ENCODE measurements at places on chromosomes 6 and 20.

- peak; percentile 67 for DNase-seq
Observed at GRCh38 chr6:34196116-34196832, 40.4 kb upstream of the HMGA1 start.

GRCh38 chr6:167803816-167804215 is 22.9 kb upstream of the AFDN start:
- no peak for DNase-seq

DNA sequence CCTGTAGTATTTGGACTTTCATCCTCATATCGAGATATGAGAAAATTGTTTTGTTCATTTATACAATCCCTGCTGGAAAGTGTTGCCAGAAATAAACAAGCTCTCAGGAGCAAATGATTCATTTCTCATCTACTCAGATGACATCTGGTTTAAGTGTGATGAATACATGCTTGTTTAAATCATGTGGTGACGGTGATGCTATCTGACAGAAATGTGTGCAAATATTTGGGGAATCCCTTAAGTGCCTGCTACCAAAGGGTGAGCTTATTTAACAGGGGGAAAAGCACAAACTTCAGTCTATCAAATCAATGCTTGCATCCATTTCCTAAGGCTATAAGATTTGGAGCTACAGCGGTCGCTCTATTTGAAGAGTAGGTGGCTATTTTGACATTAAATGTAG is 368.3 kb upstream of the SASH1 start:
- DNase-seq, result peak; percentile 74

- DNase-seq, result no peak
Observed at GRCh38 chr6:21648475-21649050, 55.0 kb downstream of the SOX4 start.

- no peak for DNase-seq
Observed at GRCh38 chr6:7234547-7234946, 78.5 kb downstream of the SSR1 start.

DNA sequence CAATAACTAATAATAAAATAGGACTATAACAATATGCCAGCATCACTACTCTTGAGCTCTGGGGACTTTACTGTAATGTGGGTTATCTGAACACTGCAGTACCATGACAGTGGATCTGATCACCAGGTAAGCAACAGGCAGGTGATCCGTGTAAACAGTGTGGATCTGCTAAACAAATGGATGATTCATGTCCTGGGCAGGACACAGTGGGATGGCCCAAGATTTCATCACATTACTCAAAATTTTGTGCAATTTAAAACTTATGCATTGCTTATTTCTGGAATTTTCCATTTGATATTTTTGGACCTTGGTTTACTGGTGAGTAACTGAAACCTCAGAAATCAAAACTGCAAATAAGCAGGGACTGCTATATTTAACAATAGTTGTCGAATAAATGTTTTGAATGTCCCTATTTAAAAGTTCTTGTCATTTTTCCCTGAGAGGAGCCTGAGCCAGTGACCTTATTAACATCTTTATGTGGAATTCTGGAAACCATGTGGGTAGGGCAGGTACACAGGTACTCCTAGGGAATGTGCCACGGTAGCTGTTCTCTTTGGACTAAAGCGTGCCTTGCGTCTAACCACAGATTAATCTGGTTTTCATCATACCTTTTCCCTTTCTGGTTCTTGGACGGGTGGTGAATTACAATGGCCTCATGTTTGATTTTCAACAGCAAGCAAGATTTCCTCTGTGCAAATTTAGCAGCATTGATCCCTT is 214.5 kb upstream of the SASH1 start:
- DNase-seq, result no peak

DNA sequence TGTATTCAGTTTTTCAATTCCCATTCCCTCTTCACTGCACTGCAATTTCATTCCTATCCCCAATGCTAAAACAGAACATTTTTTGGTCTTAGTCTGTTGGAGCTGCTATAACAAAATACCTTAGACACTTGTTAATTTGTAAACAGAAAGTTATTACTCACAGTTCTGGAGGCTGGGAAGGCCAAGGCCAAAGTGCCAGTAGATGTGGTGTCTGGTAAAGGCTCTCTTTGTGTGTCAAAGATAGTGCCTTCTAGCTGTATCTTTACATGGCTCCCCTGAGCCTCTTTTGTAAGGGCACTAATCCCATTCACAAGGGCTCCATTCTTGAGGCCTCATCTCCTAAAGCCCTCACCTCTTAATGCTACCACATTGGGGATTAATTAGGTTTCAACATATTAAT is 40.0 kb downstream of the PHIP start:
- DNase-seq, result no peak

DNA sequence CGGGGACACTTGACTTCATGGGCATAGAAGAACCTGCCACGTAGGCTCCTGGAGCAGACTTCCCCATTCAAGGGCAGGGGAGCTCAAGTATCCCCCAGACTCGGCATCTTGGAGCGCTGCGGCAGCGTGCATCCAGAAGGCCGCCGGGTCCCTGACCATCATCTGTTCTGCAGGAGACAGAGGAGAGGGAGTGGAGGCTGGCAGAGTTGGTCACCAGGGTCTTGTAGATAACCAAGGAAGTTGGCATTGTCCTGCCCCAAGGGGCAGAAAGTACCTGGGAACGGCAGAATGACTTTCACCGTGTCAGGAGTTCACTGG is 82.8 kb downstream of the TCP11 start:
- no peak for DNase-seq

- DNase-seq, result no peak
Observed at GRCh38 chr20:34567892-34568865, 9.7 kb downstream of the MAP1LC3A start.
